ENCODE measurements at places on chromosomes 4 and X. TPM values are rescaled to one million over a fixed set of nuclear protein-coding genes. Genes with fewer than 3 reads are reported as not detected.

DNA sequence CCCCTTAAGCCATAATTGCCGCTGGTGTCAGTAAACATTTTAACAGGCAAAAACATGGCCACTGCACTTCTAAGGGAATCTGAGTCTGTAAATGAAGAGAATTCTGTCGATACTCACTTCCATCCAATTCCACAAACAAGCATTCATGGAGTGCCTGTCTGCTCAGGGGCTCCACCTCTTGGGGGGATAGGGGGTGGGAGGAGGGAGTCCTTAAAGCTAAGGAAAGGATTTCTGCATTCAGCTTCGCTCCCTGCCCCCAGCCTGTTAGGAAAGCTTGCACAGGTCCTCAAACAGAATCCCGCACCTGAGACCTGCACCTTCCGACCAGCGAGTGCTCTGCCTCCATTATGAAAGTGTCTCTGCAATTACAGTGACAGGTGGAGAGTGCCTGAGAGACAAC is 130.2 kb upstream of the KIT start:
- no peak for DNase-seq

GRCh38 chrX:51421972-51422597 is 74.3 kb downstream of the NUDT11 start:
- no peak for DNase-seq

DNA sequence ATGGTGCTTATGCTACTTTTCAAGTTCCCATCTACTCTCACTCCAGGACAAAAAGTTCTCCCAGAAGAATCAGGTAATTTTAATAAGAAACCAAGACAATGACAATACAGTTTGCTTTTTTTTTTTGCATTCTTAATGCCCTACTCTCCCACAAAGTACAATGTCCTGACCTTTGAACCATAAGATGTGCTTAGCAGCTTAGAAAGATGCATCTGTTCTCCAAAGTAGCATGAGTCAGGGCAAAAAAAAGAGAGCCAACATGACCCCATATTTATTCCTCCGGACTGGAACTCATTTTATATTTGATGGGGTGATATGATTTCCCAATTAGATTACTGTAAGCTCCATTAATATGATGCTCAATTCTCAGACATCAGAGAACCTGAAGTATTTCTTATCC is 16.5 kb upstream of the PDCL2 start:
- no peak for DNase-seq

GRCh38 chrX:1391370-1391706 is 575 bp downstream of the SLC25A6 start:
- peak; percentile 97 for DNase-seq

DNA sequence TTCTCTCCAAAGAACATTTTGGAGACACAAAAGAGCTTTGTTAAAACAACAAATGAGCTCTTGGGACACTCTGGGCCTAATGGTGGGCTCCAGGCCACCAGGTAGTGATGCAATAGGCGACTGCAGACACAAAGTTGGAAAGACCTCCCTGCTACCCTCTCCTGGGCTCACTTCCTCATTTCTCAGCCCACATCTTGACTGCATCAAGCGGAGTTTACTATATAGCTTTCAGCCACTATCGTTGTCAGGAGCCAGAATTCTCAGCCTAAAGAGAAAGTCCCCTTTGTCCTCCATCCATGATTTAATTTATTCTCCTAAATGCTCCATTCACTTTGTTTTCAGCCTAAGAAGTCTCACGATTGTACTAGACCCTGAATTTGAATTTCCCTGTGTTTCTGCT is 114.9 kb downstream of the EFHC2 start:
- DNase-seq, result no peak

- no peak for DNase-seq
These were observed 18.8 kb downstream of the SRPX2 start for GRCh38 chrX:100662796-100663195.

GRCh38 chr4:35562861-35563260 is 681.5 kb downstream of the ARAP2 start:
- DNase-seq, result no peak

- DNase-seq, result no peak
These were observed 135.1 kb downstream of the IRS4 start for GRCh38 chrX:108601276-108601675.

GRCh38 chrX:154735695-154736393 is 15.0 kb downstream of the GAB3 start:
- no peak for DNase-seq

DNA sequence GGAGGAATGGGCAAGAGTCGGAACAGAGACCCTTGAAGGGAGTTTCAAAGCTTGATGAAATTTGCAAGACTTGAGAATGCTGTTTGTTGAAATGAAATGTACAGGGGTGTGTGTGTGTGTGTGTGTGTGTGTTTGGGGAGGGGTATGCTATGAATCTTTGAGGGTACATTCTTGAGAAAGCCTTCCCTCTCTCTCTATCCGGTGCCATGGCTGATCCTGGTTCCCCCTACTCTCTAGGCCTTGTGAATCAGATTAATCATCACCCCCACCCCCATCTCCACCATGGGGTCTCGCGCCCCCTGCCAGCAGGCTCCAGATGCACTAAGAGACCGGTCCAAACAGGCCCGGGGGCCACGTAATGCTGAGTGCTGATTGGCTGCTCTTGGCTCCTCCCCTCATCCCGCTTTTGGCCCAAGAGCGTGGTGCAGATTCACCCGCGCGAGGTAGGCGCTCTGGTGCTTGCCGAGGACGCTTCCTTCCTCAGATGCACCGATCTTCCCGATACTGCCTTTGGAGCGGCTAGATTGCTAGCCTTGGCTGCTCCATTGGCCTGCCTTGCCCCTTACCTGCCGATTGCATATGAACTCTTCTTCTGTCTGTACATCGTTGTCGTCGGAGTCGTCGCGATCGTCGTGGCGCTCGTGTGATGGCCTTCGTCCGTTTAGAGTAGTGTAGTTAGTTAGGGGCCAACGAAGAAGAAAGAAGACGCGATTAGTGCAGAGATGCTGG is at the start of gene HTR2C:
Gene HTR2C (plus strand): TSS at position 441 of the 729 bp plus-strand sequence. CDS start 142,851 bp downstream, outside the sequence.
- no peak for DNase-seq

GUCY1A1 gene
- not detected for total RNA-seq

KLHL15 gene
- 5.0 TPM for total RNA-seq

VCX2 gene
- not detected for total RNA-seq

SHISA3 gene
- total RNA-seq, result 0.42 TPM

OTUD6A gene
- not detected for total RNA-seq
